ENCODE measurements at places on chromosomes 5 and 9.
A peak's percentile ranks its signal among the peaks of the same experiment; 100 is the strongest.

GRCh38 chr5:151093476-151093889, 12.6 kb upstream of the TNIP1 start:
- DNase-seq, result no peak

GRCh38 chr5:87195104-87195591, 72.5 kb upstream of the RASA1 start:
- DNase-seq, result no peak

- no peak for DNase-seq
These were observed 52.1 kb downstream of the RGS7BP start for GRCh38 chr5:64557911-64558310.

DNA sequence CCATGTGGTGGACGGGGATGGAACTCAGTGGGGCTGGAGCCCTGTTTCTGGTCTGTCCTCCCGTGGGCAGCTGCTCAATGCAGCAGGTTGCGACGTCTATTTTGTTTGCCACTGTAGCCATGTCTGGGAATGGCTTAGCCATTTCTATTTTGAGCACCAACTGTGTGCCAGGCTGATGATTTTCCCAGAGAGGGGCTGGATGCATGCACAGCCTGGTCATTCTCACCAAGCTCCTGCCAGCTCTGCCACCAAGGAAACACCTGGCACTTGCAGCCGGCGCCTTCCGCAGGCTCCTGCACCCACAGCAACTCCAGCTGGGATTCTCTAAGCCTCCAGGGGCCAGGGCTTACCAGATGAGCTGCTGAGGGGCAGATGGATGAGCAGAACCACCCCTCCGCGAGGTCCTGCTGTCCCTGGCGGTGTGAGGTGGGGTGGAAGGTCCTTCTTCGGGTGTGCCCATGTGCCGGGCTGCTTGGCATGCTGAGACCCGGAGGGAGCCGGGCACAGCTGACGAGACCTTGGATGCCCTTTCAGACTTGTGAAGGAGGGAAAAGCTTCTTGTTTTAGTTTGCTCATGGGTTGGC, 151.2 kb downstream of the RXRA start:
- DNase-seq, result no peak

GRCh38 chr5:138967791-138968448, 92.8 kb upstream of the LRRTM2 start:
- no peak for DNase-seq

DNA sequence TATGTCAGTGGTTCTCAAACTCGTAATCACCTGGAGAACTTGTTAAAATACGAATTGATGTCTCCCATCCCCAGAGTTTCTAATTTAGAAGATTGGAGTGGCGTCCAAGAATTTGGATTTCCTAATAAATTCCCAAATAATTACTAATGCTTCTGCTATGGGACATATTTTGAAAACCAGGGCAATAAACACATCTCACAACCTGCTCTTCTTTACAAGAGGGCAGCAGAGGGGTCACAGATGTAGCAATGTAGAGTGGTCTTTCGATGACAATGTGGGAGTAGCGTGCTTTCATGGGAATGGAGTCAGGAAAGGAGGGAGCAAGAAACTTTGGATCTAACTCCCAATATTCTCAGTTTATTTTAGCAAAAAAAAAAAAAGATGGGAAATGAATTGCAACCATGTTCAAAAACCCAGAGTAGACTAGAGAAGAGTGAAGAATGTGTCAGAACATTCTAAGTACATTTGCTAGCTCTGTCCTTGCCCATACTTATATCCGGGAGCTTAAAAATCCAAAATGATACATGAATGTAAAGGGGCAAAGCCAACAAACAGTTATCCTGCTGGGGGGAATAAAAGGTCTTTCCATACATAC, 33.8 kb upstream of the ALDH1A1 start:
- no peak for DNase-seq

DNA sequence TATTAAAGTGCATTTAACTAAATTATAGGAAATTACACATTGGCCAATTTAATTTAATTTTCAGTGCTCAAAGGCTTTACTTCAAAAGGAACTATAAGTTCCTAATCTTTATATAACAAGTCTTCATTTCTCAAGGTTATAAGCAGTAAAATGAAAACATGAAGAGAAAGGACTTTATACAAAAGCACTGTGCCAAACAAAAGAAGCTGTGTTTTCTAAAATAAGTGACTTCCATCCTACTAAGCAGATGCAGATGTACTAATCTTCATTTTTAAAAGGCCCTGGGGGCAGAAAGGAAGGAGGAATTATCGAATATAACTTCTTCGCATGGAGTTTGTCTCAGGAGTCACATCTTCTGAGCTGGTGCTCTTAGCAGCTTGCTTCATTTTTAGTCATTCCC, 81.4 kb downstream of the SHC3 start:
- DNase-seq, result no peak

DNA sequence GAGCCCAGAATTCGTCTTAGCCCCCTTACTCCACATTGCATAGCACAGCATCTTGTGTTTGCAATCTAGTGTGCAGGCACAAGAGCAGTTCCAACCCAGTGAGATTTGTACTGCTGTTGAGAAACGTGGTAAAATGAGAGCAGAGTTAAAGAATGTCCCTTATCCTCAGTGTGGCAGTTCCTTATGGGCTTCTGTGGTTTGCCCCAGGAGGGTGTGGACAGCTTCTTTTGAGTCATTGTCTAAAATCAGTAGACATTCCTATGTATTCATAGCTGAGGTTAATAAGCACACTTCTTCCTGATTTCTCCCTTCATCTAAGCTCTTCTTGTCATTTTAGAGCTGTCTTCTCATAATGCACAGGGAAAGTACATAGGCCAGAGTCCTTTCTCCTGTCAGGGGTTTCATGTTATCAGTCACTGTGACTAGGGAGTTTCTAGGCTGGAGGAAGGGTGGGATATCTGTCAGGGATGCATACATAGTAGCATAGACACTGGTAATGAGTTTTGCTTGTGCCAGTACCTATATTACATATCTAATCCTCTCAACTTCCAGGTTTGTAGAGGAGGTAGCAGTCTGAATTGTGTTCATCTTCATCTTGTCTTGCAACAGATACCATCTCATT, 2.0 kb upstream of the CAVIN4 start:
- DNase-seq, result no peak

GRCh38 chr9:8633784-8634183, 834.2 kb upstream of the DMAC1 start:
- no peak for DNase-seq

GRCh38 chr9:97503862-97504210, 2.4 kb downstream of the TMOD1 start:
- DNase-seq, result no peak

GRCh38 chr9:98707166-98708102, 1.3 kb downstream of the GABBR2 start:
- DNase-seq, result no peak

DNA sequence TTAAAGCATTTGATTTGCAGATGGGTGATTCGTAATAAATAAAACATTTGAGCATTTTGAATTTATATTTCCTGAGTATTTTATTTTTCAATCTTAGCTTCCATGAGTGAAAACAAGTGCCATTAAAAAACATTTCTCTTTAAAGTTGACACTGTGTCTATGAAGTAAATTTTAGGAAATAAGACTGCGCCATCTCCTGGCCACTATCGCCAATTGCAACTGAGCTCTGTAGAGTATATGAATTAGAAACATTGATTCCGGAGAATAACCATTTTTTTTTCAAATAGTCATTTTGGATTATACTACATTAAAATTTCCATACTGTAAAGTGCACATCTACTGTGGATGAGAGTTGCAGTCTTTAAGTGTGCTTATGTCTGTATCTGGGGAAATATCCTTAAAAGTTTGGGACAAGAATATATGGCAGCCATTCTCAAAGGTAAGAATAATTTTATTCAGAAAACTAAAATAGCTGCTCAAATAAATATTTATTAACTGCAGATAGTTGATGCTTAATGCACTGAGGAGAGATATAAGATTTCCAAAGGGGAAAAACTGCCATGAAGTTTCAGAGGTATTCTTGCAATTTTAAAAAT, 5.9 kb downstream of the DMRTA1 start:
- no peak for DNase-seq

DNA sequence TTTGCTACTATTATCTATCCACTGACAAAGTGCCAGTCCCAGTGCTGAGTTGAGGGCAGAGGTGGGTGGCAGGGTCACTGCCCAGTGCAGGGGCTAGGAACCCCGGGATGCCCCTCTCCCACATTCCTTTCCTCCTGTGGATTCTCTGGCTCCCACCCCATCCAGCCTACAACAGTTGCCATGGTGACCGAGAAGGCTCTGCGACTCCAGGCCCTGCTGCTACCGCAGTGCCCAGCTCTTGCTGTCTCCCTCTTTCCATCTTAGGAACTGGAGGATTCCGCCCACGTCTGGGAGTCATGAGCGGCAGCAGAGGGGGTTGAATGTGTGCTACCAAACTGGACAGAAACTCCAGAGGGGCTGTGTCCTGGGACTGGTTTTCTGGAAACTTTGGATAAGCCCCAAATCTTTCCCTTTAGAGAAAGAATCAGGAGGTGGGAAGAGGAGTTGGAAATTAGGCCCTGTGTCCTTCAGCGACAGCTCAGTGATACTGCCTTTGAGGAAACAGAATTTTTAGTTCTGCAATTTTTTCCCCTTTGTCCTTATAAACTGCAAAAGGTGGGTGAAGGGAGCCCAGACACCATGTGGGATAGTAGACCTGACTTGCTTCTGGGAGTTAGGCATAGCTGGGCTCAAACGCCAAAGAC, 20.7 kb upstream of the C5orf47 start:
- no peak for DNase-seq

DNA sequence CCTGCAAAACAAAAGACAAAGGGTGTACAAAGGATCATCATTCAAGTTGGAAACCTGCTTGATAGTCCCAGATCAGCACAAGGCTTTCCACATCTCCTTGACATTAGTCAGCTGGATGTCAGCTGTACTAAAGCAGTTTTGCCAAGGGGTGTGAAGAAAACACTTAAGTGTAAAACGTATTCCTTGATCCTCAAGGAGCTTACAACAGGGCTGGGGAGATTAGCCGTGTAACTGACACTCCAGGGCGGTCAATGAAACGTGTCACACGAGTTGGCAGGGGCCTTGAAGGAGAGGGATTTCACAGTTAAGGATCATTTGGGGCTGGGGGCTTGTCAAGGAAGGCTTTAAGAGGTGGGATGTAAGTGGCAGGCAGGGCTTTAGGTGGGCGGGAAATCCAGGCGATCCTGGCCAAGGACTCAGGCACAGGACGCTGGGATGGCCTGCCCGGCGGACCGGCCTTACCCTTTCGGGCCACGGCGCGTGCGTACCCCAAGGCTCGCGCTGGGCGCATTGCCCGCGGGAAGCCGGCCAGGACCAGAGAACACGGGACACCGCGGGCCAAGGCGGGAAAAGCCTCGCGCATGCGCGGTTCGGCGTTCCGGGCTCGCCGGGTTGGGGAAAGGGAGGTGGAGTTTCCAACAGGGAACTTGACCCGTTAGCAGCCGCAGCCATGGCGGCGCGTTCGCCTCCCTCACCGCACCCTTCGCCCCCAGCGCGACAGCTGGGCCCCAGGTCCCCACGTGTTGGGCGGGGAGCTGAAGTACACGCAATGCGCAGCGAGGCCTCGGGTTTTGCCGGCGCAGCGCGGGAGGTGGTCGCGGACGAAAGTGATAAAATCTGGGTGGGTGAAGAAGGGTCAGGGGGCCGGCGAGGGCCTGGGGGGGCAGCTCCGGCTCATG, at the start of gene CNTLN:
TSS of gene CNTLN (plus strand) at position 645 of the 899 bp plus-strand sequence. CDS start at position 671, 26 bp downstream.
- DNase-seq, result peak; percentile 37

DNA sequence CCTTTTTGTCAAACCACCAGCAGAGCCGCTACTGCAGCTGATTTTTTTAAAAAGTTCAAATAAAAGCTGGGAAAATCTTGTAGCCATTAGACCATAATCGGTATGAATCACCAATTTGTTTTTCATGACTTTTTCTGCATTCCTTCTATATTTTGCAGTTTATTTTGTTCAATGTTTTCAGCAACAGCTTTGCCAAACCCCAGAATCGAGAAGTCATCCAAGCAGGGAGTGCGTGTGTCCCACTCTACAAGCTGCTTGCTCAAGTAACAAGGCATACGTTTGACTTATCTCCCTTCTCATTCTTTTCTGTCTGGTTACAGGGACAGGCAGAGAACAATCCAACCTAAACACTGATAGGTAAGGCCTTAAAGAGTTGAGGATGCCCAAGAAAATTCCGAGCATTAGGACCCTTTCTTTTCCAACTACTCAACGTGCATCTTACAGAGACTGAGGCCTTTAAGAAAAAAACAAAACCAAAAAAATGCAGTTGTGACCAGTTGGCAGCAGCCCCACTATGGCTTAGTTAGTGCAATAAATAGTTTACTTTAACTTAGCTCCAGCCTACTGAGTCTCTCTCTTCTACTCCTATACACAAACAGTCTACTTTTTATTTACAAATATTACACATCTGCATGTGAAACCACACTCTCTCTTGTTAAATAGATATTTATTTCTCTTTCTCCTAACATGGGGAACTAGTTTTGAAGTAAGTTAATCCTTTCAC, 134.7 kb upstream of the SLIT3 start:
- no peak for DNase-seq

DNA sequence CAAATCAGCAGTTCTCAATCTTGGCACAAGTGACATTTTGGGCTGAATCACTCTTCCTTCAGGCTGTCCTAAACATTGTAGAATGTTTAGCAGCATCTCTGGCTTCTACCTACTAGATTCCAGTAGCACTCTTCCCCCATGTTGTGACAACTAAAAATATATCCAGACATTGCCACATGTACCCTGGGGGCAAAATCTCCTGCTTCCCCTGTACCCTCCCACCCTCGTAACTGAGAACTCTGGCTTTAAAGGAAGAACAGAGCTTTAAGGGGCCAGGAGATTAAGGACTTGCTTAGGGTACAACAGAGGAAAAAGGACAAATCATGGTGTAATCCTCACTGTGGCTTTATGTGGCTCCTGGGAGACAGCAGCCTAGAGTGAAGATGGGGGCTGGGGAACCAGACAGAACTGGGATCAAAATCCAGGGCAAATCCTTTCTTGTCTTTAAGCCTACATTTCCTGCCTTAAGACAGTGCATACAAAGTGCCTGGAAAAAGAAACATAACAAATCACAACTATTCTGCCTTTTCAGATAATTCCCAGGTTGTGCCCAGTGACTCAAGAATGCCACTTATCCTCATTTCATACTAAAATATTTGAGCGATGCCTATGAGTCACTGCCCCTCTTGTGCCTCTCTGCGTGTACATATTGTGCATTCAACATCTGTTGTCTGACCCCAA, 109.3 kb downstream of the DAPK1 start:
- no peak for DNase-seq

GRCh38 chr9:68609901-68610415, 69.3 kb upstream of the TMEM252 start:
- DNase-seq, result no peak

- DNase-seq, result no peak
These were observed 62.4 kb upstream of the FSD1L start for GRCh38 chr9:105385381-105385985.
